Activated CD8-positive, alpha-beta T cell treated with anti-CD3 and anti-CD28 coated beads for 36 hours (primary cell): ENCODE measurements at places on chromosomes 16 and 17. TPM values are rescaled to one million over a fixed set of nuclear protein-coding genes. Genes with fewer than 3 reads are reported as not detected.

LAT gene
- total RNA-seq: 206 TPM

SPHK1 gene
- 15.7 TPM for total RNA-seq

GRCh38 chr16:4517812-4518680 lies 20.5 kb downstream of the CDIP1 start:
- DNase-seq: peak; percentile 27

PLEKHH3 gene
- total RNA-seq: 0.29 TPM

GRCh38 chr16:527015-527903 lies at the start of gene CAPN15:
TSS of gene CAPN15 (plus strand) at chr16:527712. CDS start at chr16:546839, 19,127 bp downstream.
- peak; percentile 84 for DNase-seq

GRCh38 chr17:55639096-55639495 lies 83.6 kb downstream of the TMEM100 start:
- DNase-seq: no peak

GRCh38 chr17:19004421-19005136 lies at the start of gene FAM83G:
TSS of gene FAM83G (minus strand) at chr17:19004764. CDS start at chr17:19004041, 723 bp downstream.
- DNase-seq: peak; percentile 94

GRCh38 chr17:80876950-80877728 lies 114.5 kb upstream of the CHMP6 start:
- DNase-seq: peak; percentile 92

TMEM208 gene
- total RNA-seq: 25.7 TPM

DNA sequence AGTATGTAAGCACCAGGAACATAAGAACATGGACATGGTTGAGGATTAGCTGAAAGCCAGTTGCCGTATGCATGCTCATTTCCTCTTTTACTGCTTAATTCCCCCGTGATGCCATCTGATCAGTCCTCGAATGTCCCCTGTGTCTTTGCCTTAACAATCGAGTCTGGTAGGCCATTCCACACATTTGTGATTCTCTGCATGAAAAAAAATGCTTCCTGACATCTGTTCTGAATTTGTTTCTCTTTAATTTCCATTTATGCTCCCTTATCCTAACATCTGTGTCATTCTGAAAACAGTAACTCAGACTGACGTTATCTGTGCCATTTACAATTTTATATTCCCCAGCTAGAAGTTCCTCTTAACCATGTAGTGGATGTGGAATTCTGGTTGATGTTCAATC lies 158.2 kb upstream of the TOX3 start:
- DNase-seq: no peak

ZSCAN10 gene
- 0.25 TPM for total RNA-seq

GRCh38 chr16:74657870-74658642 lies 8.6 kb downstream of the RFWD3 start:
- DNase-seq: no peak

GRCh38 chr16:89921131-89921701 lies 1.9 kb upstream of the TUBB3 start:
- DNase-seq: no peak

- no peak for DNase-seq
These were observed 479 bp downstream of the IRX6 start for GRCh38 chr16:55324285-55325079.

- no peak for DNase-seq
These were observed 3.8 kb upstream of the ACTG1 start for GRCh38 chr17:81516439-81516838.

DNA sequence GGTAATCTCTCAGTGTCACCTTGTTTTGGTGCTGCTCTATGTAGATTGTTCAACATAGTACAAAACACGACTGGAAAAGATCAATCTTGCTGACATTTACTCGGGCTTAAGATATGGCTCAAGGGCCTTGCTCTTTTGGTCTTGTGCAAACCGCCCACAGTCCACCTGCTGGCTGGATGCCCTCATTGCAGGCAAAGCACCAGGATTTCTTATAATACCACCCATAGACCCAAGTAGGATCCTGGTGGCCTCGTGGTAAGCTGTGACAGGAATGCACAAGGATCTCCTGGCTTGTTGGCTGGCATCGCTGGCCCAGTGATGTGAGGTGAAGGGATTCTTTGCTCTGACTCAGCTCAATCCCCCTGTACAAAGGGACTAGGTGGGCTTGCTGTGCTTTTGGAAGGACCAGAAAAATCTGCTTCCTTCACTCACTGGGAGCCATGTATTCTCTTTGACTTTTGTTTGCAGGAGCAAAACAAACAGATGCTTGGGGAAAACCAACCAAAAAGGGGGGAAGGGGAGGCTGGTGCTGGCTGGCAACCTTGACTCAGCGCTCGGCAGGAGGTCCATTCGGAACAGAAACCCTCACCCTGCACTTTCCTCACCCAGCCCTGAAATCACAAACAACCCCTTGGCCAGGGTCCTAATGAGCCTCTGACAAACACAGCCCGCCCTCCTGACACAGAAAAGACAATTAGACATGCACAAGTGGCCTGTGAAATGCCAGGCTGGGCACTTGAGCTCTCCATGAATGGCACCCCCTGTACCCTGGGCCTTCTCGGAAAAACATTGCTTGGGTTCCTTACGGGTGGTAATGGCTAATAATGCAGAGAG lies 36.6 kb upstream of the MED9 start:
- peak; percentile 90 for DNase-seq

DNA sequence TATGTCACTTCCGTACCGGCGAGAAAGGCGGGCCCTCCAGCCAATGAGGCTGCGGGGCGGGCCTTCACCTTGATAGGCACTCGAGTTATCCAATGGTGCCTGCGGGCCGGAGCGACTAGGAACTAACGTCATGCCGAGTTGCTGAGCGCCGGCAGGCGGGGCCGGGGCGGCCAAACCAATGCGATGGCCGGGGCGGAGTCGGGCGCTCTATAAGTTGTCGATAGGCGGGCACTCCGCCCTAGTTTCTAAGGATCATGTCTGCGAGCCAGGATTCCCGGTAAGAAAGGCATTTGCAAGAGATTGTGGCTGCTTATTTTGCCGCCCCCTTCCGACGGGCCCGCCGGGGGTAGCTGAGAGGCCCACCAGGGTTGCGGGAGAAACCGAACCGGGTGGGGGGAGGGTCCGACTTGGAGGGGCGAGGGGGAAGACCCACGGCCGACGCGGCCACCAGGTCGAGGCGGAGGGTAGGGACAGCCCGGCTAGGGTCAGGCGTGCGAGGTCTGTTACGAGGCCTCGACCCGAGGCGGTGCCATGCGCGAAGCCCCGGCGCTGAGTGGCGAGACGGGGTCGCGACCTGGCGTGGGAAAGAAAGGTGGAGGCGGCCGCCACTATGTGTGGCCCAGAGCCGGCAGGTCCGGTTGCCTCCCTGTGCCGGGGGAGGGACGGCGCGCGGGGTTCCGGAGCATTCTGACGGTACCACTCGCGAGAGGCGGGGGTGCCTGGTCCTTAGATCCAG lies 6.7 kb upstream of the CD68 start:
- DNase-seq: peak; percentile 99

DNA sequence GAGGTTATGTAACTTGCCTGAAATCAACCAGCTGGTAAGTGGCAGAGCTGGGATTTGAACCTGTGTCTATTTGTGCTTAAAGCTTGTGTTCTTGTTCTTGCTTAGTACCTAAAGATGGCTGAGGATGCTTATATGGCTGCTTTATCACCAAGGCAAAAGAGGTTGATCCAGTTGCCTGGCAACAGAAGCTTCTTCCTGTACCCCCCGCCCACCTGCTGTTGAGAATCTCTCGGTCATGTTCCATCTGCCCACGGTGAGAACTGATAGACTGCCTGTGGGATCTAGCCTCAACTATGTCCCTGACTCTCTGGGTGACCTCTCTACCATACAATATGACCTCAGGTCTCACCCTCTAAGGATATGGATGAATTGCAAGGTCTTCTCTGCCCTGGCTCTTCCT lies 60.7 kb downstream of the ABCC6 start:
- peak; percentile 56 for DNase-seq

PRKCB gene
- 101 TPM for total RNA-seq

DNA sequence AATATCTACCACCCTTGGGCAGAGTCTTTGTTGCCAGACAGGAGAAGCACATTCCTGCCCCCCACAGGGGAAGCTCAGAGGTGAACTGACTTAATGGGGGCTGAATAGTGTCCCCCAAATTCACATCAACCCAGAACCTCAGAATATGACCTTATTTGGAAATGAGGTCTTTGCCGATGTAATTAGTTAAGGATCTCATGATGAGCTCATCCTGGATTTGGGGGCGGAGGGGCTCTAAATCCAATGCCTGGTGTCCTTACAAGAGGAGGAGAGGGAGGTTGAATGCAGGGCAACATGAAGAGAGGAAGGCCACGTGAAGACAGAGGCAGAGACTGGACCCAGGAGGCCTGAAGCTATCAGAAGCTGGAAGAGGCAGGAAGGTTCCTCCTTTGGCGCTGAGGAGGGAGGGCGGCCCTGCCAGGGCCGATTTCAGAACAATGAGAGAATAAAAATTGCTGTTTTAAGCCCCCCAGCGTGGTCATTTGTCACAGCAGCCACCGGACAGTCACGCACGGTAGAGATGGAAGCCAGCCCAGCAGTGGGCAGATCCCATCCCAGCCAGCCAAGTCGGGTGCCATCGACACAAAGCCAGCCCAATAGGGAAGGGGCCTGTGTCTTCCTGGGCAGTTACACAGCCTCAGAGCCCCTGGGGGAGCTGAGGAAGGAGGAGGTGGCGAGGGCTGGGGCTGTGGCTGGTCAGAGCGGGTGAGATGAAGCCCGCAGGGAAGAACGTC lies 21.3 kb downstream of the C16orf74 start:
- no peak for DNase-seq

GRCh38 chr16:51666821-51667220 lies 515.8 kb upstream of the SALL1 start:
- DNase-seq: no peak

DOC2A gene
- total RNA-seq: 1.8 TPM

- DNase-seq: peak; percentile 95
These were observed 20.3 kb upstream of the ZNF287 start for GRCh38 chr17:16589097-16589969.

DNA sequence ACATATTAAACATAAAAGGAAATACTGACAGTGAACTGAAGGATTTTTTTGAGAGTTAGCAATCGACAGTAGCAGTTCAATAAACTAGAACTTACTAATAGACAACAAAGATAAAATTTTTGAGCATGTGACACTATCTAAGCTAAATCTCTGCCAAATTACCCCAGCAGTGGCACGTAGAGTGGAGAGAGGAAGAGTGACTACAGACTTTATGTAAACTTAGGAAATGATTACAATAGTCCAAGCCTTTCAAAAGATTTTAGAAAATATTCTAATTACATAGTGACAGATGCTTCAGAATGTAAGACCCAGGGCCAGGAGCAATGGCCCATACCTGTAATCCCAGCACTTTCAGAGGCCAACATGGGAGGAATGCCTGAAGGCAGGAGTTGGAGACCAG lies 52.4 kb downstream of the CFDP1 start:
- no peak for DNase-seq

- DNase-seq: peak; percentile 49
These were observed 749 bp downstream of the GRIN2A start for GRCh38 chr16:10181196-10182162.

DNA sequence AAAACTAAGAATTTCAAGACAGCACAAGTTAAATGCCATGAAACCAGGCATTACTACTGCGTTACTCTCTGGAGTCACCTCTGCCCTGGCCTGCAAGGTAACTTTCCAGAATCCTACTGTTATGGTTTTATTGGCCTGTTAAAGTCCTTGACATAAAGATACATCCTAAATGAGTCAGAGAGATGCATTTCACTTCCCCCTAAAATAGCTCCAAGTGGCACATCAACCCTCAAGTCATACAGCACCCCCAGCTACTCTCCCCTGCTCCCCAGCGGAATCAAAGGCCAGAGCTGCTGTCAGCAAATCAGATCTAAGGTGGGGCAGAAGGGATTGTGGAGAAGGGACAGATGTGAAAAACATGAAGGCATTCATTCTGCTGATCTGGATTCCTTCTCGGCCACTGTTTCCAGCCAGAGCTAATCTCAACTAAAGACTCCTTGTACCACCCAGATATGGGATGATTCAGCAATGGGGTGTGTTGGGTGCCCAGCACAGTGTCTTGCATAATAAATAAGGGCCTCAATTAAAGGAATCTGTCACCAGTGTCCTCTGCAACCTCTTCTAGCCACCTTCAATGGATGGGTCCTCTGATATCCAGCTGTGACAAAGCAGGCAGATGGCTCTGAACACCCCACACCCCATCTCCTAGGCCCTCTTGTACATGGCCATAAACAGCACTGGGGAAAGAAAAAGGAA lies 8.5 kb upstream of the CCL1 start:
- no peak for DNase-seq

DNA sequence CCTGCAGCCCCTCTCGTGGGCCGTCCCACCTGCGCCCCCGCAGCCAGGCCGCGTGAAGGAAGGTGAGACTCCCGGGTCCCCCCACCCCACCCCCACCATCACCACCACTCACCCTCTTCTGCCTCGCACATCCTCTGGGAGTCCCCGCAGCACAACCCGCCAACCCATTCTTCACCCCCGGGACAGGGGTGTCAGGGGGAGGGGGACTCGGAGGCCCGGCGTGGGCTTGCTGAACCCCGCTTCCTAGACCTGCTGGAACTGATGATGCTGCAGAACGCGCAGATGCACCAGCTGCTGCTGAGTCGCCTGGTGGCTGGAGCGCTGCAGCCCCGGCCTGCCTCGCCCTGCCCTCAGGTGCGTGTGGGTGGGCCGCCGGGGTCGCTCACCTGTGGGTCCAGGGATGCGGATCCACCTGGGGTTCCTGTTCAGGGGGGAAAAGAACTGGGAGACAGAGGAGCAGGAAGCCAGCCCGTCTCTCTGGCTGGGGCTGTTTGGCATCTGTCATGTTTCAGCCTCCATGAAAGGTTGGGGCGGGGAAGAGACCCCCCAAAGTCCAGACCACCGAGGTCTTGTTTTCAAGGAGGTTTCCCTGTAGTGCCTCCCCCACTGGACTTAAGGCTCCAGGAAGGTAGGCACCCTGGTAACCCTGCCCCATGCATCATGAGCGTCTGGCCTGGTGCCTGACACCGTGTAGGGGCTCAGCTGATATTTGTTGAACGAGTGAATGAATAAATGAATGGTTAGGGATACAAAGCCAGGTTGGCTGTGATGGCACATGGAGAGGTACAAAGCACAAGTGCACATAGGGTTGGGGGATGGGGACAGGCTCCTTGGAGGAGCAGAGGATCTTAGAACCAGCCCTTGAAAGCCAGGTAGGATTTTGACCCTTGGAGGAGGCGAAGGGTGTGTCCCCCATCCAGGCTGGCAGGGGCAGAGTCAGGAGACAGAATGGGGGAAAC lies 849 bp downstream of the PRR29 start:
- DNase-seq: peak; percentile 55
